ENCODE measurements at places on chromosomes 13 and 19.

DNA sequence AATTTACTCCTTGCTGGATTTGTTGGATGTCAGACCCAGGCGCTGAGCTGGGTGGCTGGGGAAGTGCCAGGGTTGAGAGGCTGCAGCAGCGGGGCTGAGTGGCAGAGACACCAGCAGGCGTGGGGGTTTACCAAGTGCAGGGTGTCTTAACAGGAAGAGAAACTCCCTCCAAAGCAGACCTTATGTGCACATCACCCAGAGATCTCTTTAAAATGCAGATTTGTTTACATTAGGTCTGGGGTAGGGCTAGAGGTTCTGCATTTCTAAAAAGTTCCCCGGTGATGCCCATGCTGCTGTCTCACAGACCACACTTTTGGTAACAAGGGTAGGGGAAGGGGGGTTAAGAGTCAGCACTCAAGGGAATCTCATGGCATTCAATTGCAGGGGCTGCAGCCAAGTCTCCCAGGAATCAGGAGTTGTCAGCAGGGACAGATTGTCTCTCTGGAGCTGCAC is 80.7 kb upstream of the OLFM4 start:
- DNase-seq, result no peak

GRCh38 chr19:33374236-33374714 is 766 bp downstream of the CEBPG start:
- DNase-seq, result peak; percentile 36

DNA sequence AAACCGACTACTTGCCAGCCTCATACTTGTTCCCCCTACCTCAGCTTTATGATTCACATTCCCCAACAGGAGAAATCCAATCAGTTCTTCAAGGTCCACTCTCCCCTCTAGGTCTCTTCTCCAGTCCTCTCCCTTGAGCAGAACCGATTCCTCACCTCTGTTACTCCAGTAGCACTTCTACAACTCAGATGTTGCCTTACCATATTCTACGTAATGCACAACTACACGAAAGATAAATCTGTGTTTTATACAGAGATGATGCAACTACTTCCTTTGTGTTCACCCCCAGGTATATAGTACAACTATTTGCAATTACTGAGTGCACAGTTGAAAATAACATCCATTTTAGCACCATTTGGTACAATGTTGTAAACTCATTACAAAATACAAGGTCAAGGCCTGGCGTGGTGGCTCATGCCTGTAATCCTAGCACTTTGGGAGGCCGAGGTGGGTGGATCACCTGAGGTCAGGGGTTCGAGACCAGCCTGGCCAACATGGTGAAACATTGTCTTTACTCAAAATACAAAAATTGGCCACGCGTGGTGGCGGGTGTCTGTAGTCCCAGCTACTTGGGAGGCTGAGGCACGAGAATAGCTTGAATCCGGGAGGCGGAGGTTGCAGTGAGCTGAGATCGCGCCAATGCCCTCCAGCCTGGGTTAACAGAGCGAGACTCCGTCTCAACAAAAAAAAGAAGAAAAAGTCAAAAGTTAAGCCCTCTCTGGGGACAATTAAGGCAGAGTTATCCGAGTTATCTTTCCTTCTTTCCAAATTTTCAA is 2.8 kb upstream of the WBP4 start:
- no peak for DNase-seq

- no peak for DNase-seq
Measured at GRCh38 chr19:33287927-33288326, 14.4 kb downstream of the CEBPA start.

DNA sequence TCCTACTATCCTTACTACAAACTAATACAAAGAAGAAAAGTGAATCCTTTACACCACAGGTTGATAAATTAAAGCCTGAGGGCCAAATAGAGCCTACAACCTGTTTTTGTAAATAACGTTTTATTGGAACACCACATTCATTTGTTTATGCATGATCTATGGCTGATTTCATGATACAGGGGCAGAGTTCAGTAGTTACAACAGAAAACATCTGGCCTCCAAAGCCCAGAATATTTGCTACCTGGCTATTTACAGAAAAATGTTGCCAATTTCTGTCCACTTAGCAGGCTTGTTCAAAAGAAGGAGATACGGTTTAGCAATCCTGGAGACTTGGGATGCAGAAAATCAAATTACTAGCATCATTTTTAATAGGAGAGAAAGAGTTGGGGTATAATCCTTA is 24.1 kb downstream of the DCT start:
- no peak for DNase-seq

DNA sequence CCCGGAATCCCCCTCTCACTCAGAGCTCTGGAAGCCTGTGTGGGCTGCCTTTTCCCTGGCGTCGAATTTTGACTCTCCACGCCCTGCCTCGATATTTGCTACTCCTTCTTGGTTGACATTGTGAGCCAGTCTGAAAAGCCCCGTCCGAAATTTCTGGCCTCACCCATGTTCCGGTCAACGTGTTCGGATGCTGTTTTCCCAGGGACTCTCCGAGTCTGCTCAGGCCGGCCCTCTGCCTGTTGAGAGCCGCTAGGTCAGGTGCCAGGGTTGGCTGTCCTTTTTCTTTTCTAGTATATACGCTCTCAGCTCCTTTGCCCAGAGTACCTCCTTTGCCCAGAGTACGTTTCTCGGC is 6.8 kb upstream of the DGKH start:
- peak; percentile 42 for DNase-seq

DNA sequence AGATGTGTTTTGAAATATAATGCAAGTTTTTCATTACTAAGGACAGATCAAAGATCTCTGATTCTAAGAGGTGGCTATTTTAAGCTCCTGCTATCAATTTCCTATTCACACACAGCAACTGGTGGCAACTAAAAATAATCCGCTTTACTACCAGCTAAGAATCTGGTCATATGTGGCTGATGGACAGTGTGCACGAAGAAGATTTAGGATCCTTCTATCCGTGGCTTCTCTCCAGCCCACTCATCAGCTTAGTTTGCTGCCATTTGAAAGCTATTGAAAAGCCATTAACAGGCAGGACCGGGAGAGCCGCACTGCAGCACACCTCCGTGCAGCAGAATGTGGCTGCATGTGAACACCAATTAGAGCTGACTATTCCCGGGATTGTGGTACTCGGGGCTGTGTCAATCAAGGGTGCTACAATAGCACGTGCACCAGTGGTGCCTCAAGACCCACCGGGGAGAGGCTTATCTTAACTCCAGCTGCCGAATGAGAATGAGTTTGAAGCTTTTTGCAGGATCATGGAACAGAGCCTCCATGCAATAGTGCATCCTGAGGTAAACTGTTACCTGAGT is at the start of gene MYO16:
MYO16 (plus strand) TSS at position 431 of the 572 bp plus-strand sequence. CDS start 234 bp downstream, outside the sequence.
- DNase-seq, result no peak

- DNase-seq, result no peak
Measured at GRCh38 chr19:40286971-40287421, 1.9 kb upstream of the AKT2 start.

- DNase-seq, result no peak
Measured at GRCh38 chr19:5393088-5393487, 52.5 kb upstream of the PTPRS start.

DNA sequence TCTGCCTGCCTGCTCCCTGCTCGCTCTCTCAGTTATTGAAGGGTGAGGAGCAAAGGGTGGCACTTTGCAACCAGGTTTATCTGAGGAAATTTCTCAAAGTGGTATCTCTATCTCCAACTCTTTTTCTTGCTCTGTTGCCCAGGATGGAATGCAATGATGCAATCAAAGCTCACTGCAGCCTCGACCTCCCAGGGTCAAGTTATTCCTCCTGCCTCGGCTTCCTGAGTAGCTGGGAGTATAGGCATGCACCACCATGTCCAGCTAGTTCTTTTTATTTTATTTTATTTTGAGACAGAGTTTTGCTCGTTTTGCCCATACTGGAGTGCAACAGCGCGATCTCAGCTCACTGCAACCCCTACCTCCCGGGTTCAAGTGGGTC is 4.9 kb downstream of the ACTMAP start:
- DNase-seq, result no peak

- no peak for DNase-seq
Measured at GRCh38 chr19:2171349-2172145, 7.8 kb downstream of the DOT1L start.

GRCh38 chr19:5259750-5260149 is 80.9 kb downstream of the PTPRS start:
- no peak for DNase-seq

DNA sequence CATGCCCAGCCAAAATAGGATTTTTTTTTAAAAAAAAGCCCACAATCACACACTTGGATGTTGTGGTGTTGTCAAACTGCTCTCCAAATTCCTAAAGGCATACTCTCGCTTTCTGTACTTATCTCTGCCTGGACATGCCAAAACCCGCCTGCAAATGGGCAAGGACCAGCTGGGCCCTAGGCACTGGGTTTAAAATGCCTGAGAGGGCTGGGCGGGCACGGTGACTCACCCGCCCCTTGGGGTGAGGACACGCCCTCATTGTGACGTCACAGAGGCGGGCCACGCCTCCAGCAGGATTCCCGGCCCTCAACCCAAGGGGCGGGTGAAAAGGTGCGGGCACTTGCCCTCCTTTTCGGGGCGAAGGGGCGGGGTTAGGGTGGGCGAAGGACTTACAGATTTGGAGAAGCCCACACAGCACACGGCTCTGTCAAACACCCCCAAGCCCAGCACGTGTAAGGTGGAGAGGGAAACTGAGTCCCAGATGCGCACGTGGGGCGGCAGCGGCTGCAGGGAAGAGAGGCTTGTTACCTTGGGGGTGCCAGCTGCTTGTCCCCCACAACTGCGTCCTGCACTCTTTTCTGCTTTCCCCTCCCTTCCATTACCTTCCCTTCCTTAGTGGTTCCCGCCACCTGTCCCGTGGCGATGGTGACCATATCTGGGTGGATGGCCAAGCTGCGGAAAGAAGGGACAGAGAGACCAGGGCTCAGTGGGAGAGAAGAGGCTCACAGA is 6.6 kb downstream of the EML2 start:
- peak; percentile 90 for DNase-seq

Data from HS-27A (cell line).